ENCODE measurements at places on chromosomes 1 and 21.

- peak; percentile 81 for DNase-seq
Measured at GRCh38 chr1:156203331-156203730, 9.4 kb downstream of the SLC25A44 start.

DNA sequence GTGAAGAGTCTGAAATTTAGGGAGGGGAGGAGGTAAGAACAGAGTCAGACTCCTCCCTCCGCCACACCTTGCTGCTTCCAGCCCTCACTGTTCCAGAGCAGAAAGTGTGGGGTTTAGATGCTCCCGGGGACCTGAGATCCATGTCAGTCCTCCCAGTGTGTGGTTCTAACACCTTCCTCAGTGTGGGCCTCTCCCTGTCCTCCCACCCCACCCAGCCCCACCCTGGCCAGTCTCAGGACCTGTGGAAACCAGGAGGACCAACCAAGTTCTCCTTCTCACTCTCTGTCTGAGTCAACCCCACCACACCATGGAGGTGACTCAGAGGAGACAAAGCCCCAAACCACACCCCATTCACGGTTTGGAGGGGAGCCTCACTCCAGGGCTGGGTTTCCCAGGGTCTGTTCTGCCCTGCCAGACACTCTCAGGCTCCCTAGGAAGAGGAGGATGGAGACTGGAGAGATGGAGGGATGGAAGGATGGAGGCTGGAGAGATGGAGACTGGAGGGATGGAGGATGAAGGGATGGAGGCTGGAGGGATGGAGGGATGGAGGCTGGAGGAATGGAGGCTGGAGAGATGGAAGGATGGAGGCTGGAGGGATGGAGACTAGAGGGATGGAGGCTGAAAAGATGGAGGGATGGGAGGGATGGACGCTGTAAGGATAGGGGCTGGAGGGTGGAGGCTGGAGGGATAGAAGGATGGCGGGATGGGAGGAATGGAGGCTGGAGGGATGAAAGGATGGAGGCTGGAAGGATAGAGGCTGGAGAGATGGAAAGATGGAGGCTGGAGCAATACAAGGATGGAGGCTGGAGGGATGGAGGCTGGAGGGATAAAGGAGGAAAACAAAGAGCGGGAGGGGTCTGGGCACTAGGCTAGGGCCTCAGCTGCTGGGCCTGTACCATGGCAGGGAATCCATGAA, 100.9 kb upstream of the RUNX3 start:
- DNase-seq: peak; percentile 54

- no peak for DNase-seq
Measured at GRCh38 chr1:46489638-46490405, at the start of gene DMBX1. DMBX1 (plus strand) TSS chr1:46489836; CDS start chr1:46507011, 17,175 bp downstream.

DNA sequence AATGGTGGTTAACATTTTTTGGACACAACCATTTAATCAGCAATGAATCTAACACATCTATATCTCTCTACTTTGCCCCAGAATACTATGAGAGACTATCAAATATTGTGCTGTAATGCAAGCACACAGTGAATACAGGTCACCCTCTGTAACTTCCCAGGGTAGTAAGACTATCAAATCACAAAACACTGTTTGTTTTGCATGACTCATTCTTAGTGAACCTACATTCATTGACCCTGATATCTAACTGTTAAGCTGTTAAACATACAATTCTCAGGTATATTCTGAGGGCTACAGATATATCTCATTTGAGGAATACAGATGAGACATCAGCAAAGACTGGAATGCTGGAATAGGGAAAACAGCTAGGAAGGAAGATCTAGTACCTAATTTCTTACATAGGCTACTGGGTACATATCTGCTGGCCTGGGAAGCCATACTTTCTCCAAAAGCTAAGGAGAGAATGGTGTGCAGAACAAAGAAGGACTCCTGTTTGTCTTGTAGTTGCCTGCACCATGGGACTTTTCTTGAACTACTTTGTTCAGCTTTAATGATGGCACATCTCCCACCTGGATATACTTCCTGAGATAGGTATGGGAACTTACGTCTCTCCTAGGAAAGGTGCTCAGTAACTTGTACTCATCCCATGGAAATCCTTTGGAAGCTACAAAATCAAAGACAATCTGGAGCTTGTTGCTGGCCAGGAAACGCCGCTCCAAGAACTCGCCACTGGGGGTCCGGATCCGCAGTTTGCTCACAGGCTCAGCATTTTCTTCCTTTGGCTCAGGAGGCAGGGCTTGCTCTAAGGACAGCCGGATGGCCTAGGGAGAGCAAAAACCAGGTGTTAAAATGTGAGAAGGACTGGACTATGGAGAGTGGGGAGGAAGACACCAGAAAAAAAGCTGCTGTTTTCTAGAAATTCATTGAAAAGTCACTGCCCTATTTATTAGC, 51.9 kb upstream of the DMRTA2 start:
- DNase-seq: peak; percentile 8

DNA sequence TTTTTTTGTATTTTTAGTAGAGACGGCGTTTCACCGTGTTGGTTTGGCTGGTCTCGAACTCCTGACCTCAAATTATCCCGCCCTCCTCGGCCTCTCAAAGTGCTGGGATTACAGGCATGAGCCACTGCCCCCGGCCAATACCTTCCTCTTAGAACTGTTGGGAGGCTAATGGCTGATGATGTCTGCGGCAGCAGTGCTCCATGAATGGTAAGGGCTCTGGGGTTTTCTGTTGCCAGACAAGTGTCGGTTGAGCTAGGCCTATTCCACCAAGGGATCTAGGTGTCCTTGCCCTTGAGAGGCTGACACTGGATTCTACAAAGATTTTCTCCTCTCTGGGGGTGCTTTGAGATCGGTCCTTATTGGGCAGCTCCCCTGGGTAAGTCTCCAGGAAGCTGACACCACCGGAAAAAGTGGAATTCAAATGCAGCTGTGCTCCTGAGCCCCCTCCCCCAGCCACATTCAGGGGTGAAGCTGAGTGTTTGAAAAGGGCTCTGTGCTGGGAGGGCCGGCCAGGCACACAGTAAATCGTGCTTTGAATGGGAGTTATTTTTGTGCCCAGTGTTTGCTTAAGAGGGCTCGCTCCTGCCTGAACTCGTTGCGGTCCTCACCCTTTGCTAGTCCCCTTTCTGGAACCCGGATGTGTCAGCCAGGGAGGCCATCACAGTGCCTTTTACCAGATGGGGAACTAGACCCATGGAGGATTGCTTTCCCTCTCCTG, 5.2 kb downstream of the SOX13 start:
- peak; percentile 36 for DNase-seq

DNA sequence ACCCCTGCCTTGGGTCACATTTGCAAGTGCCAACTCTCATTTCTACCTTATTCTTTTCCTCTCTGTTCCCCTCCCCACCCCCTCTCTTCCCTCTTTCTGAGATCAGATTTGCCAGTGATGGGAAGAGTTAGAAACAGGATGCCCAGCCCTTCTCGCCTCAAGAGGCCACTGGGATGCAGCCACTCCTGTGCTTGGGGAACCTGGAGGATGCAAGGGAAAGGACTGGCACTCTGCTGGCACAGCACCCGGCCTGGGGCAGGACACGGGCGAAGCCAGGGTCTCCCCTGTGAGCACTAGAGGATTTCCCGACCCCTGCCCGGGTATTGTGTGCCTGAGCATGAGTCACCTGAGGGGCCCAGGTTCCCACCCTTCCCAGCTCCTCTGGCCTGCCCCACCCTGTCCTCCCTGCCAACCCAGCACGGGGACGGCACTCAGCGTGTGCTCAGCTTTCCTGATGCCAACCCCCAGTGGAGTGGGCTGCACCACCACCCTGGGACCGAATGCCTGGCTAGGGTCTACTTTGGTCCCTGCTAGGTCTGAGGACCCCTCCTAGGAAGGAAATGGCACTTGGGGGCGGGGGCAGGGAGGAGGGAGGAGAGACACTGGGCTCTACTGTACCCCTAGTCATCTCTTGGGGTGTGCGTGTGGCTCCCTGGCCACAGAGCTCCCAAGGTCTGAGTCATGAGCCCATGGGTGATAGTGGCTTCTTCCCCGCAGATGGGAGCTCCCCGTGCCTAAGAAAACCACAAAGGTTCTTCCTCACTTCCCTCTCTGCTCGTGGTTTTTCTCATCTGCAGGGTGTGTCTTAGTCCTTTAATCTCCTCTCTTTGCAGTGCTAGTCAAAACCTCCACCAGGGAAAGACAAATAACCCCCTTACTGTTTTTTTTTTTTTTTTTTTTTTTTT, 12.4 kb downstream of the LMNA start:
- peak; percentile 97 for DNase-seq

- no peak for DNase-seq
Measured at GRCh38 chr21:34830386-34831170, 161.8 kb downstream of the CLIC6 start.

GRCh38 chr1:226649244-226649643, 89.8 kb downstream of the ITPKB start:
- DNase-seq: no peak

GRCh38 chr1:4655674-4656532, 1.5 kb downstream of the AJAP1 start:
- no peak for DNase-seq

GRCh38 chr1:157700732-157701131, at the start of gene FCRL3:
FCRL3 (minus strand) TSS chr1:157700769; CDS start chr1:157700489, 280 bp downstream.
- no peak for DNase-seq

DNA sequence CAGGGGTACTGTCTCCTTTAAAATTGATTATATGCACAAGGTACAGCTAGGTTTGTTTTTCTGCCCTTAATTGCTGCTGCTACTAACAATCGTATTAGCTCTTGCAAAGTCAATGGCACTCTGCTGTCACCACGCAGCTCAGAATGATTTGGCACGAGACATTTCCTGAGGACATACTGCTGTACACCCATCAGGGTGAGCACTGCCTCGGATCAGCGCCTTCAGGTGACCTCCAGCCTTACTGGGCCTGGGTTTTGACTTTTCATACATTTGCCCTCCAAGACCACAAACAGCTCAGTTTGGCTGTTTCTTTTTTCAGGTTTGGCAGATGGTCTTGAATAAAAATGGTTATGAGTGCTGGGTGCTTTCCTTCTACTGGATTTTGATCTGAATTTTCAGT, 110.9 kb downstream of the NTPCR start:
- no peak for DNase-seq

GRCh38 chr1:159835356-159835755, 8.7 kb downstream of the SLAMF8 start:
- no peak for DNase-seq
